ENCODE measurements at places on chromosomes 7 and 10.
A peak's percentile ranks its signal among the peaks of the same experiment; 100 is the strongest.

GRCh38 chr10:818526-819220 lies 112.8 kb downstream of the LARP4B start:
- no peak for DNase-seq

GRCh38 chr7:34269084-34269483 lies 363.7 kb downstream of the BMPER start:
- no peak for DNase-seq

DNA sequence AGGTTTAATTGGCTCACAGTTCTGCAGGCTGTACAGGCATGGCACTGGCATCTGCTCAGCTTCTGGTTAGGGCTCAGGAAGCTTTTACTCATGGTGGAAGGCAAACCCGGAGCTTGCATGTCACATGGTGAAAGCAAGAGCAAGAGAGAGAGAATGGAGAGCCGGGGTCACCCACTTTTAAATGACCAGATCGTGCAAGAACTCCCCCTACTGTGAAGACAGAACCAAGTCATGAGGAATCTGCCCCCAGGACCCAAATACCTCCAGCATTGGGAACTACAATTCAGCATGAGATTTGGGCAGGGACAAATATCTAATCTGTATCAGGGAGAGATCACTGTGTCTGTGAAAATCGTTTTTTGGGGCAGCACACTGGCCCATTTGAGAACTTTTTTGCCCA lies 110.0 kb upstream of the MYO3A start:
- no peak for DNase-seq

DNA sequence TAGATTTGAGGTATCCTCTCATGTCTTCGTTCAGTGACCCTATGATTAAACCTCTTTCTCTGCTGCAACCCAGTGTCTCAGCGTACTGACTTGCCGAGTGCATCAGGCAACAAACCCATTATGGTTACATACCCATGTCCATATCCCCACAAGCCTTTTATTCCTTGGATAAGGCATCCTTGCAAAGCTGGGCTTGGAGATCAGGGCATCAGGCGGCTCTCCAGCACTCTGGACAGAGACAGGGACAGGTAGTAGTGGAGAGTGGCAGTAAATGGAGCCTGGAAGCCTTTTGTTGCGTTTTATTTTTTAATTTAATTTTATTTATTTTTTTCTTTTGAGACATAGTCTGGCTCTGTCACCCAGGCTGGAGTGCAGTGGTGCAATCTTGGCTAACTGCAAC lies 32.0 kb upstream of the NPFFR1 start:
- DNase-seq = no peak

DNA sequence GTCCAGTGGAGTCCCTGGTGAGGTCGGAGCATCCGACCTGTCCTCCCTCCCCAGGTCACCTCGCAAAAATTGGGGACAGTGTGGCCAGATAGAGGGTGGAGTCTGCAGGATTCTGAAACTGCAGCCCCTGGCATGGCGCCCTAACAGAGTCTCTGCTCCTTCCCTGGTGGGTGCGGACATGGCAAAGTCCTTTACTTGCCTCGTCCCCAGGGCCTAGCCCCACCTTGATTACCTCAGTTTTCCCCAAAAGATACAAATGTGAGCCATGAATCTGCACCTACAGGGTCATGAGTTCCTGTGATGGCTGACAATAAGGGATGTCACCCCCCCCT lies 47.7 kb downstream of the NPVF start:
- no peak for DNase-seq

- DNase-seq = no peak
Observed at GRCh38 chr7:142519079-142520078, 229.9 kb upstream of the PRSS1 start.

- no peak for DNase-seq
Observed at GRCh38 chr10:6233725-6234277, 31.1 kb downstream of the PFKFB3 start.

DNA sequence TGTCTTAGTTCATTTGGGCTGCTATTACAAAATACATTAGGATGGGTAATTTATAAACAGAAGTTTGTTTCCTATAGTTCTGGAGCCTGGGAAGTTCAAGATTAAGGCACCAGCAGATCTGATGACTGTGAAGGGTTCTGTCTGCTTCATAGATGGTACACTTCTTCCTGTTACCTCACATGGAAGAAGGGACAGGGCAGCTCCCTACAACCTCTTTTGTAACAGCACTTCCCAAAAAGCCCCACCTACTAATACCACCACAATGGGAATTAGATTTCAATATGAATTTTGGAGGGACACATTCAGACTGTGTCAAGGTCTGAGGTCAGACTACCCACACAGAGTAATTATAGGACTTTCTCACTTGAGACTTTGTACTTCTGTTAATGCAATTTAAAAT lies 260.3 kb downstream of the ARHGAP12 start:
- DNase-seq = no peak

- no peak for DNase-seq
Observed at GRCh38 chr10:10684972-10685371, 332.7 kb upstream of the CELF2 start.

DNA sequence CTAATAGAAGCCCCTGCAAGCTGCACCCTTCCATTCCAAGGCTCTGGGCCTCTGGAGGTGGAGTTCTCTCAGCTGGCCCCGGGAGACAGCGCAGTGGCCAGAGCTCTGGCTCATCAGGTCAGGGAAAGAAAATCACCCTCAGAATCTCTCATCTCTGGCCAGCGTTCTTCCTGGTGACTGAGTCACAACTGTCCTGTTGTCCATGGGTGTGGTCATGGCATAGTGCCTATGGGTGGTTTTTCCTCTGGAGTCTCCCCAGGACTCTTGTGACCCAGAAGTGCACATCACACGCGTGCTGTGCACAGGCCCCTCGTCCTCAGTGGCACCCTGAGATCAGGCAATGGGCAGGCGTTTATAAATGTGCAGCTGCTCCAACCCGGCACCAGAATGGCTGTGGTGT lies 27.4 kb upstream of the FXYD4 start:
- DNase-seq = no peak

GRCh38 chr7:21912931-21913780 lies 32.5 kb downstream of the CDCA7L start:
- no peak for DNase-seq

DNA sequence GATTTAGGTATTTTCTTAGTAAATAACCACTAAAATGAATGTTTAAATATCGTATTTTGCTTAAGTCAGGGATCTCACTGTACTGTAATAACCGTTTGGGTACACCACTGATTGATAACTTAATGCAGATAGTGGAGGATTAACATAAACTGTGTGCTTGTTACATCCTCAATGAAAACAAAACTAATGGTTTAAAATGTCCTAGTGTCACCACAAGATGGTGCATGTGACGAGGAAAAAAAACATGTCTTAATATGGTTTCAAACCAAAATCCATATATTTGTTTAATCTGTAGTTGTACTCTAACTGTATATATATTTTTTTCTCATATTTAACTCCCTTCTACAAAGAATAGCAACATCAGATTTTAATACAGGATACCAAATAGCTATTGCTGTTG lies 19.2 kb downstream of the ARMC10 start:
- no peak for DNase-seq

DNA sequence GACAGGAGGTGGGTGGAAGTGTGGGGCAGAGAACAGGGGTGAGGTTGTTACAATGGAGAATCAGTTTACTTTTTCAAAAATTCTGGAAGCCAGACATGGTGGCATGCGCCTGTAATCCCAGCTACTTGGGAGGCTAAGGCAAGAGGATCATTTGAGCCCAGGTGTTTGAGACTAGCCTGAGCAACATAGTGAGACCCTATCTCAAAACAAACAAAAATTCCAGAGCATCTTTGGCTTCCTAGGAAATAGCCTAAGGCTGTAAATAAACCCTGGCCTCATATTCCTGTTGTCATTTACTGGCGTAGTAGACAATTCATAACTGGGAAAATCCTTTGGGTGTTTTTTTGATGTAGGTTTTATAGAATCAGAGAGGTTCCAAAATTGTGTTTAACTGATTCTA lies 44.0 kb downstream of the GBF1 start:
- no peak for DNase-seq

DNA sequence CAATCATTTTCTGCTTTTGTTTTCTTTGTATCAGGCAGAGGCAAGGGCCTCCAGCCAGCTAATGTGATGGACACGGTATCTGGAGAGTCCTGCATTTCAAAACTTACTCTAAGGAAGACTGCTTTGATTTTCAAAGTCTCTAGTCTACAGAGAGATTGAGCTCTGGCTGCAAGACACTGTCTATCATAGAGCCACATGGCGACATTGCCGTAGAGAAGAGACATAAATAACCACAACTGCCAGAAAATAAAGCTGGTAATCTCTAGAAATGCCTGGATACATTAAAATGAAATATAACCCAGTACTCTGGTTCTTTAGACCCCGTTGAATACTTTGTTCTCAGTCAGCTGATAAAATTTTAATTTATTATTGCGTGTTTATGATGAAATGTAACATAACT lies 90.8 kb downstream of the OTUD1 start:
- no peak for DNase-seq

DNA sequence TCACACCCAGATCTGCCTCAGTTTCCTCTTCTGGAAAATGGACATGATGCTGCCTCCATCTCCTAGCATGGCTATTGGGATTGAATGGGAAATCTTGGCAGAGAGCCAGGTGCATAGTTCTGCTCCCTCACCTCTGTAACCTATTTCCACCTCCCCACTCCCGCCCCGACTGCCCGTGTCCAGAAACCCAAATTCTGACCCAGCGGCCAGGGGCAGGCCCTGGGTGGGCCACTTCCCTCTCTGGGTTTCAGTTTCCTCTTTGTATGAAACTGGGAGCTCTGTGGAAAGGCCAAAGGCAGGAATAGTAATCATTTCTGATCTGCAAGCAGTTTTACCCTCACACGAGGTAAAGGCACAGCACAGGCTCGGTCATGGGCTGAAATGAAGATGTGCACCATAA lies 74.1 kb upstream of the DUSP5 start:
- no peak for DNase-seq

- no peak for DNase-seq
Observed at GRCh38 chr10:96996275-96996965, 164.3 kb downstream of the LCOR start.

- DNase-seq = no peak
Observed at GRCh38 chr7:50544992-50545391, 20.2 kb downstream of the DDC start.

DNA sequence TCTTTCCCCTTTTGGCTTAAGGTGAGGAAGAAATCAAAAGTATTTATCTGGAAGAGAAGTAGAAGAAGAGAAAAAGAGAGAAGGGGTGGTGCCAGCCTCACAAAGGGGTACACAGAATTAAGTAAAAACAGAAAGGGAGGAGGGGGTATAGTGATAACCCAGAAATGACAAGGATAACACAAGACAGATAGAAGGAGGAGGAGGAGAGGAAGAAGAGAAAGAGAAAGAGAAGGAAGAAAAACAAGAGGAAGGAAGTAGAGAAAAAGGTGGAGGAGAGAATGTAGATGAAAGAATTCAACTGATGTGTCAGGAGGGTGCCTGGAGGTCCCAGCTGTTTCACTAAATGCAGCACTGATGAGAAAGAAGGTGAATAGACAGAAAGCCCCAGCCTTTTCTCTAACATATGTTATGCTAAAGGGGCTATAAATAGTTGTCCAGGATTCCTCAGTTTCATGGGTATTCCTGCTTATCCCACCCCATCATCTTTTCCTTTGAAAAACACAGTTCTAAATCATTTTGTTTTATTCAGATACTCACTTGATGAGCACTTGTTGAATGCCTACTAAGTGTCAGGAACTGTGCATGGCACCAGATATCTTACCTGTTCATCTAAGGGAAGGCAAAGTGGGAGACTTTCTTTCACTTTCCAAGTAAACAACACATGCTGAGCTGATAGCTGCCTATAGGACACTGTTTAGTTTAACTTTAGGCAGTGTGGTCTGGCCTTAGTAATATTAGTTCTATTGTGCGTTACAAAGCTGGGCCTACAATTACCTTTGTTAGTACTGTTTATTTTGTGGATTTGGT lies 8.0 kb downstream of the SEMA3E start:
- DNase-seq = no peak

- no peak for DNase-seq
Observed at GRCh38 chr10:119466655-119467054, 75.9 kb downstream of the RGS10 start.

- no peak for DNase-seq
Observed at GRCh38 chr7:30709549-30709948, 27.3 kb upstream of the CRHR2 start.

- no peak for DNase-seq
Observed at GRCh38 chr10:17214971-17215781, 12.9 kb upstream of the VIM start.

DNA sequence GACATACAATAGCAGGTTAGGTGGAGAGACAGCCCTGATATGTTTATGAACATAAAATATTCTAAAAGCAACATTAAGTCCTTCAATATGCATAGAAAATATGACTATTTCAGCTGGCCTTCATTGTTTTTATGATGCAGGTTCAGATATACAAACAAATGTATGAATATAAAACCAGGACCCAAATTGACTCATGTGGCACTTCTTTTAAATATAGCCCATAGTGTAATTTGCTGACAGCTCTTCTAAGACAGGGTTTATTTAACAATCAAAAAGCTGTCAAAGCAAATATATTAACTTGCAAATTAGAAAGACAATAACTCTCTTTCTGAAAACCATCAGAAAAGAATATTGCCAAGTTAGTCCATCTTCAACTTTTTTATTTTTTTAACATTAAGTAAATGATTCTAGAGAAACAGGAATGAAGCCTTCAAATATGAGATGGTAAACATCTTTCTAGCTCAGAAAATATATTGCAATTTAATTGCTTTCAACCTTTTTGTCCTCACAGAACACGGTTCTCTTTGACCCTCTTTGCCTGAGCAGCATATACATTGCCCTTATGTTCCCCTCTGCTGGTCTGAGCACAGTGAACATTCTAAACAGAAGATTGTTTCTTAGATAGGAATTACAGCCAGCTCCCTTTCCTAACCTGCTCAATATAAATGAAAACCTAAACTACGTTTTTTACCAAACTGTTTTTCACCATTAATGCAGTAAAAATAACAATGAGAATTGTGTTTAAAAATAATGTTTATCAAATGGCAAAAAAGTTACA lies 82.8 kb downstream of the CACNA2D1 start:
- no peak for DNase-seq

GRCh38 chr10:132724446-132724845 lies 61.5 kb downstream of the NKX6-2 start:
- DNase-seq = no peak

GRCh38 chr10:80924063-80924952 lies 386.6 kb downstream of the SH2D4B start:
- DNase-seq = peak; percentile 36

DNA sequence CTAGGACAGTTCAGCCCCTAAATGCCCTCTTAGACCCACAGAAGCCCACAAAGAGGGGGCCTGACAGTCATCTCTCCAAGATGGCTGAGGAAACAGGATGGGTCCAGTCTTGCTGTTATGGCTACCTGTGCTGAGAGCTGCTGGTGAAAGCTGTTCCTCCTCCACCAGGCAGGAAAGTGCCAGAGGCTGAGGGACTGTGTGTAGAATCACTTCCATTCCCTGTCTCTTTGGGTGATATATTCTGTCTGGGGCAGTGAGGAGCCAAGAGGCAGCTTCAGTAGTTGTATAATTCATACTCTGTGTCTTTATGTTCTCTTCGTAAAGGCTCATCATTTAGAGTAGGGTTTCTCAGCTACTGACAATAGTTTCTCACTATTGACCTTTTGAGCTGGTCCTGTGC lies 242.3 kb upstream of the FZD1 start:
- no peak for DNase-seq

GRCh38 chr7:24404315-24404714 lies 120.3 kb downstream of the NPY start:
- DNase-seq = no peak

Data from left renal pelvis (tissue), 4 donors.